GM03348 (cell line): ENCODE measurements at places on chromosomes 3 and 15.

DNA sequence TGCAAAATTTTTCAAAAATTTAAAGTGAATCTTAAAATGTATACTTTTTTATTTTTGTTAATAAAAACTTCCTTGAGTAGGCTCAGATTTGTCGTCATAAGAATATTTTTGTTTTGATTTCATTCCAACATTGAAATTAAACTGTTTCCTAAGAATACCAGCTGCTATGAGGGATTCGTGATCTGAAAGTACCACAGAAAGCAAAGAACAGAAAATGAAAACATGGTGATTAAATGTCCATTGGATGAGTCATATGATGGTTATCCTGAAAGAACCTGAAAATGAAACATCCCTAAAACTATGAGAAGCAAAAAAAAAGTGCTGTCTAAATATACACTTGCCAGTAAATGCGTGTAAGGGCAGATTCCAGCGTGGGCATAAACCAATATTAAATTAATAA, 143.8 kb downstream of the GMNC start:
- DNase-seq, result peak; percentile 72

DNA sequence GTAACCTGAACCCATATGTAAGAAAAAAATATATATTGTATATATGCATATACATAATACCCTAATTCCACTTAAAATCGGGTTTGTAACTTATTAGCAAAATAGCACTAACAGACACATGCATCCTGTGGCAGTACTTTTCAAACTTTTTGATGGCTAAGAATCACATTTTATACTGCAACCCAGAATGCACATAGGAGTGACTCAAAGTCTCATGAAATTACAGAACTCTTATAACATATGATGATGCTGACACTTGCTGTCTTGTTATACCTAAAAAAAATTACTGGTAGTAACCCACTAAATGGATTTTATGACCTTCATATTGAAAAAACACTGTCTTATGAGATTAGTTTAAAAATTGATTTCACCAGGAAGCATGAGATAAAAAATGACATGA, 152.4 kb upstream of the FRMD4B start:
- no peak for DNase-seq

DNA sequence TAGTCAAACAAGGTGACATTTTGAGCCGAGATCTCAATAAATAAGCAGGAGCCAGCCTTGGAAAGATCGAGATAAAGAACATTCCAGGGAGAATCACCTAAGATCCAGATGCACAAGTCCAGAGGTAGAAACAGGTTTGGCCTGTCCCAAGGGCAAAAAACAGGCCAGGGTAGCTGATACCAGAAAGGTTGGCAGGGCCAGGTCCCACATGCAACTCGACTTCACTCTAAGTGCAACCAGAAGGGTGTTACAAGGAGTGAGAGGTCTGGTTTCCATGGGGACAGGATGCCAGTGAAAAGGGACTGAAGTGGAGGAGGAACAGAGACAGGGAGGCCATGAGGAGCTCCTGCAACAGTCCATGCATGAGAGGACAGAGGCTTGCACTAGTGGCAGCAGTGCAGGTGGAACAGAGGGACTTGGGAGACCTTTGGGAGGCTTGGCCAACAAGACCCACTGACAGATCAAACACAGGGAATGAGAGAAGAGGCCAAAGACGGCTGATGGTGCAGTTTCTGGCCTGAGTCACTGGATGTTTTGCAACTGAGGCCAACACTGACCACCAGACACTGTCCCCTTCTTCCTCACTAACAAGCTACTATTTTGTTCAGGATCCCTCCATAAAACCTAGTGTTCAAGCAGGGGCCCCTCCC, 5.2 kb downstream of the TPRA1 start:
- DNase-seq, result no peak

DNA sequence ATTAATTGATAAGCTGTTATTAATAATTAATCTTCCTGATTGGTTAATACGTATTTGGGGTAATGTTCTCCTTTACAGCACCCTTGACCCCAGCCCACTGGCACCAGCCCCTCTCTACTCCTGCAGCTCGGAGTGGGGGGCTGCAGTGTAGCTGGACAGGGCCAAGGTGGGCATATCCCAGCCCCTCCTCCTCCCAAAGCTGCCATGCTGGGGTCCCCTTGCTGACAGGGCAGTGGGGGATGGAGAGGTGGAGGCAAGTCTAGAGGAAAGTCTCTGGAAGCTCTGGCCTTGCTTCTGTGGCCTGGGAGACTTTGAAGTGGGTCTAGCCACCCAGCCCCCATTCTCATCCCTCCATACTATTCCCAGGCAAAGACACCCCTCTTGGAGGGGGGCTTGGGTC, 35.8 kb downstream of the HCN4 start:
- no peak for DNase-seq

- DNase-seq, result peak; percentile 51
These were observed 627 bp upstream of the PLS1 start for GRCh38 chr3:142595581-142595950.

- no peak for DNase-seq
These were observed 239.4 kb upstream of the LRRN1 start for GRCh38 chr3:3559786-3560185.

DNA sequence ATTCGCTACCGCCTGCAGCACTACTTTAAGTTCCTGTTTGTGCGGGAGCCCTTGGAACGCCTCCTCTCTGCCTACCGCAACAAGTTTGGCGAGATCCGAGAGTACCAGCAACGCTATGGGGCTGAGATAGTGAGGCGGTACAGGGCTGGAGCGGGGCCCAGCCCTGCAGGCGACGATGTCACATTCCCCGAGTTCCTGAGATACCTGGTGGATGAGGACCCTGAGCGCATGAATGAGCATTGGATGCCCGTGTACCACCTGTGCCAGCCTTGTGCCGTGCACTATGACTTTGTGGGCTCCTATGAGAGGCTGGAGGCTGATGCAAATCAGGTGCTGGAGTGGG, 995 bp downstream of the CHST14 start:
- no peak for DNase-seq

DNA sequence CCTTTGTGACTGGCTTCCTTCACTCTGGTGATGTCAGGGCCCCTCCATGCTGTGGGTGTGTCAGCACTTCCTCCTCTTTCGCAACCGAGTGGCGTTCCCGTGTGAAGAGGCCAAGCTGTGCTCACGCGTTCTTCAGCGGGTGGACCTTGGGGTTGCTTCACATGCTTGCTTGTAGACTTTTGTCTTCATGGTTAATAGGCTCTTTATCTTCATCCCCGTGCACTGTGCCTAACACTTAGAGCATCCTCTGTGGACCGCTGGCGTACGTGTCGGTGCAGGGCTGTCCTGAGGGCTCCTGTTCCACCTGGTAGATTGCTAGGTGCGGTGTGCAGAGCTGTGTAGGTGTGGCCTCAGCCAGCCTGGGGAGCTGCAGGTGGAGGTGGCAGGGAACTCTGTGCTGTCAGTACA, 182.3 kb downstream of the OR4M2 start:
- no peak for DNase-seq

- no peak for DNase-seq
These were observed 746.3 kb downstream of the ROBO2 start for GRCh38 chr3:77786216-77786615.

GRCh38 chr3:37610529-37610928, 251.2 kb upstream of the CTDSPL start:
- DNase-seq, result no peak
